ENCODE measurements at places on chromosomes 1 and 21. TPM values are rescaled to one million over a fixed set of nuclear protein-coding genes. Genes with fewer than 3 reads are reported as not detected.

- no peak for DNase-seq
Measured at GRCh38 chr1:92964998-92965397, 3.7 kb upstream of the DIPK1A start.

Gene LEMD1
- 6.1 TPM for total RNA-seq

DNA sequence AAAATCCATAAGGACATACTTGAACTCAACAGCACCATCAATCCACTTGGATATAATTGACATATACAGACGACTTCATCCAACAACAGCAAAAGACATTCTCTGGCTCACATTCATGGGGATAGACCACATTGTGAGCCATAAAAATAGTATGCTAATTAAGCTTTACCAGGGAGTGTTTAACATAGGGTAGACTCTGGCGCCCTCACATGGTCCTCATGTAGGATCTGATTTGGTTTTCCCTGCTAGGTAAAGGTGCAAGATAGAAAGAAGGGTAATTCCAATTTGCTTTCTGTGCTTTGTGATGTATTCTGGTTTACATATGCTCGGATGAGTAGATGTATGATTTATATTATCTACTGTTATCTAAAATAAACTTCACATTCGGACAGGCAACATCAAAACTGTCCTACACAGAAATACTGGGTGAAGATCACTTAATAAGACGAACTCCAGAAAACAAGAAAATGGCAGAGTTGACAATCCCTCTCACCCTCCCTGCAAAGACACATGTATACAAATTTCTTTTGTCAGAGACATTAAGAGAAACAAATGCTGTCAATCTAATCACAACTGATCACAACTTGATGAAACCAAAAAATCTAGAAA is 27.7 kb downstream of the CR1L start:
- DNase-seq = peak; percentile 7

Gene LRRN2
- 10.8 TPM for total RNA-seq

Gene FMO4
- total RNA-seq = 2.4 TPM

Gene NR5A2
- total RNA-seq = 1.2 TPM

DNA sequence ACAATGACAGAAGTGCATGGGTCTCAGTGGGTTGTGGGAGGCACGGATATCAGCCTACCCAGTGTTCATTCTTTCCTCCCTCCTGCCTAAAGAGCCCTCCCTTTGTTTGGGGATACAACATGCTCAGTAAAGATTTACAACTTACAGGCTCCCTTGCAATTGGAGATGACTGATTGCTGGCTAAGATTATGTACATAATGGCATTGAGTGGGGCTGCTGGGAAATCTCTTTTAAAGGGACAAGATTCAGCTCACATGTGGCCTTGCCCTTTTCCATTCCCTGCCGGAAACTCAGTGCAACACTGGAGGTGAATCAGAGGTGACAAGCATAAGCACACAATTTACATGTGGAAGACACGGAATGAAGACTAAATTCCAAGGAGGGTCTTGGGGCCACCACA is 83.7 kb upstream of the CHRM3 start:
- no peak for DNase-seq

Gene CDC42BPA
- 233 TPM for total RNA-seq

Gene CSMD2
- 37.5 TPM for total RNA-seq

DNA sequence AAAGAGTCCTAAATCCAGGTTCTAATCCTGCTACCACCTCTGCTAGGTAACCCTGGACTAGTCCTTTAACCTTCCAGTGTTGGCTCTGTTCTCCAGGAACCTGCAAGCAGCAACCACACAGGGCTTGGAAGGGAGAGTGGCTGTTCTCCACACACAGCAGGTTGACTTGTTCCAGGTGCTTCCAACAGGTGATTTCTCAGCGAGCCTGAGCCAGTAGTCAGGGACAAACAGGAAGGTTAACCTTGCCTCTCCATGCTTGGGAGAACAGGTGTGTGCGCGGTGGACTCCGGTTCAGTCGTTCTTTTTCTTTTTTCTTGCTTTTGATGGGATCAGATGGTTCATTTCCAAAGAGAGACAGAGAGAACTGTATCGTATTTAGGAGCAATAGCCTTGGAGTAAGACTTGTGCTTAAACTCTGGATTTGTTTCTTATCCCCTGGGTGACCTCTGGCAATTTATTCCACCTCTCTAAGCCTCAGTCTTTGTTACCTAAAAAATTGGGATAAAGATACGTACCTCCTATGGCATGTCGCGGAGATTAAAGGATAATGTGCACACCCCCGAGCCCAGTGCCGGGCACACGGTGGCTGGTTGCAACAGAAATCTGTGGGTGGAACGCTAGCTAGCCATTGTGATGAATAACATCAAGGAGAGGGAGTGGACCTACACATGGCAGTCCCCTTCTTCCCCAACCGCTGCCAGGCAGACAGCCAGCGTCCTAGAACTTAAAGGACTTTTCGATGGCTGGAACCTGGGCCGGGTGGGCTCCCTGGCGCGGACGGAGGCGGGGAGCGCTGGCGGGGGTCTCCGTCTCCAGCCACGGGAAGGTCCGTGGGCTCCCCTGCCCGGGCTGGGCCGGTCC is 583 bp upstream of the CACHD1 start:
- DNase-seq = no peak

DNA sequence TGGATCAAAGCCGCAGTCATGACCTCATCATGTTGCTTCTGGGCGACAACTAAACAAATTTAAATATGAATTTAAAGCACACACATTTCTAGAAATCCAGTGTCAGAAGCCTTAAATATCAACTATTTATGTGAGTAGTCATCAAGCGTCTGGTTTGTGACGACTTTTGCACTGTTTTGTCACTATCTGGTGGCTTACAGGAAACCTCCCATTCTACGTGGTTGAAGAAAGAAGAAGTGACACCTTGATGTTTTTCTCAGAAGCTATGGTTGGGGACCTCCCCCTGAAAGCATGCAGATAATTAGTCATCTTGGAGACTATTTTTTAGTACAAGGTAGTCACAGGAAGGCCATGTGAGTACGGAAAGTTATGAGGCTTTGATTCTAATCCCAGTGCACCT is 58.5 kb downstream of the TENT5C start:
- no peak for DNase-seq

GRCh38 chr1:87230501-87230900 is 98.2 kb upstream of the LMO4 start:
- no peak for DNase-seq

DNA sequence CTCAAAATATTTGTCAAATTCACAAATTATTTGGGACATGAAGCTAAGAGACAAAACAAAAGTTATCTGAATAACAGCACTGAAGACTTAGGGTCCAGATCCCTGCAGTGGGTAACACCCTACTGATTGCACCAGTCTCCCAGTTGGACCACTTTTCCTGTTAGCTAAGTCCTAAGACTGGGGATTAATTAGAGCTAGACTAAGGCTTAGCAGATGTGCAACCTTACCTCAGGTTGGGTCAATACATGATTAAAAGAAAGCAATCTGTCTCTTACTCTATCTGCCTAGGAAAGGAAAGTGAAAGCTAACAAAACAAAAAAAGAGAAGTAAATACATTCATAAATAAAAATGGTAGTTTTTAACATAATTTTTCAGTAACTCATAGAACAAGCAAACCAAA is 737.2 kb upstream of the CHRM3 start:
- no peak for DNase-seq

DNA sequence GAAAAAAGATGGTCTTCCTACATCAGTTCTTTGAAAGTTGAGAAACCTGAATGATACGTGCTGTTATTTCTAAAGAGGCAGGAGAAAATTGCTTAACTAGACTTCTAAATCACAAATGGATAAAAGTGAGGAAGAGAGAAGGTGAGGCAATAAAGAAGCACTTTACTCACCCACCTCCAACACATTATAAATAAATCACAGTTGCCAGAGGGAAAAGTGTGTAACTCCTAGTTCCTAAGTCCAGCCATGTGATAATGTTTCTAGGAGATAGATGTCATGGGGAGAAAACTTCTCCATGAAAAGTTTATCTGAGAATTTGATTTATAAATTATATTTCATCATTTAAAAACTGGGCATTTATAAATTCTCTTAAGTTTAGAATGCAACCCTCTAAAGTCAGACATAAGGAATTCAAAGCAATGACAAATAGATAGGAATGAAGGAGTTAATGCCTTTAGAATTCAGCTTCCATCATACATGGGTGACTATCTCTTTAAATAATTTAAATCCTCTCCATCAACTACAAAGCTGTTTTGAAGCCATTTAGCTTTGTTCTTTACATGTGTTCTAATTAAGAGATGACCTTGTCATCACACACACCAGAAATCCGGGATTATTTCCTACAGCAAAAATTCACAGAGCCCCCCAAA is 60.0 kb downstream of the NRIP1 start:
- no peak for DNase-seq

DNA sequence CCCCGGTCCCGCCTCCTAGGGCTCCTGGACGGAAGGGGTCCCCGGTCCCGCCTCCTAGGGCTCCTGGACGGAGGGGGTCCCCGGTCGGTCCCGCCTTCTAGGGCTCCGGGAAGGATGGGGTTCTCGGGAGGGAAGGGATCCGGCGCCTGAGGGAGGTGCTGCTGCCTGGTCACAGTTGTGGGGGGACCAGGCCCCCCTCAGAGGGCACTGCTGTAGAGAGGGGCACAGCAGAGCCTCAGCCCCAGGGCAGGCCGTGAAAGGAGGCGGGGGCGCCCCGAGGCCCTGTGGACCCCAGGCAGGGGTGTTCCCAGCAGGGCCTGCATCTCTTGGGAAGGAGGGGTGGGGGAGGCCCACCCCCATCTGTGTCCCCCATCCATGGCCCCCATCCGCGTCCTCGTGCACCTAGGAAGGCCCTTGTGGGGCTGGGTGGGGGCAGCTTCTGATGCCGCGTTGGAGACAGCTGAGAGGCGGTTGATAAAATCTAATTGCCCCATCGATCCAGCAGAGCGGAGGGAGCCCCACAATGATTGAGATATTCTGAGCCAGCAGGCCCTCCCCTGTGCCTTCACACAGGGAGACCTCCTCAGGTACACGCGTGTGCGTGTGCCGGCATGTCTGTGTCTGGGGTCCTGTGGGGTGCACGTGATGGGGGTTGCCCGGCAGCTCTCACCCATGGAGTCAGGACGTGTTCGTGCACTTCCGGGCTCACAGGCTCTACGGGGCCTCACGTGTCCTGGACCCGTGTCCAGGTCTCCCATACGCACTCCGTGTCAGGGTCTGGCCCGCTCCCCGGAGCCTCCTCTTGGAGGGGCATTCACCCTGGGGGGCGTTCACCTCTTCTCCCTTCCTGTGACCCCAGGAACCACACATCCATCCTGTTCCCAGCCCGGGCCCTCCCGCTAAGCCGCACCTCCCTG is 12.9 kb downstream of the SAMD11 start:
- no peak for DNase-seq

Gene C1orf94
- 0.45 TPM for total RNA-seq

Gene AMY1C
- total RNA-seq = not detected

DNA sequence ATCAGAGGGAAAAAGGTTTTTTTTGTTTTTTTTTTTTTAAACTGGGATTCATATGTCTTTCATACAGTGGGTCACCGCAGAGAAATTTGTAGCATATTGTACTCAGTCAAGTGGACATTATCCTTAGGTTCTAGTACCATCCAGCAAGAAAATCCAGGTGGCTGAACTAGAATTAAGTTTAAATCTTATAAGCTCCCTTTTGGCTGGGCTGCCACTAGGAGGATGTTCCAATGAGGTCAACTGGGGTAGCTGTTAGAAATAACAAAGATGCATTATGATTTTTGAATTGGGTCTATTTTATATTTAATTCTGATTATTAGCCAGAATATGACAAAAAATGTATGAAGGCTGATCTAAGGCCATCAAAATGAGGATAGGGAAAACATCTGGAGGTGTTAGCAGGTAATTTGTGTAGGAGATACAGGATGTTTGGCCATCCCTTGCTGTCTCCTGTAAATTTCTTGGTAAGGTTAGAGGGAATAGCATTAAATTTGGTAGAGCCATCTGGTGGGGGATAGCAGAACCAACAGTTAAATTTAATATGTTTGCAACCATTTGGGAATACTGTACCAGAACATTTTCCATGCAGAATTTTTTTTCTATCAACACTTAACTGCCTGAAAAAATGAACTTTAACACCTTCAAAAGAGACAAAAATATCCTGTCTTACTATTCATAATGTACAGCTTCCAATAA is 568.5 kb upstream of the B3GALT2 start:
- DNase-seq = no peak

DNA sequence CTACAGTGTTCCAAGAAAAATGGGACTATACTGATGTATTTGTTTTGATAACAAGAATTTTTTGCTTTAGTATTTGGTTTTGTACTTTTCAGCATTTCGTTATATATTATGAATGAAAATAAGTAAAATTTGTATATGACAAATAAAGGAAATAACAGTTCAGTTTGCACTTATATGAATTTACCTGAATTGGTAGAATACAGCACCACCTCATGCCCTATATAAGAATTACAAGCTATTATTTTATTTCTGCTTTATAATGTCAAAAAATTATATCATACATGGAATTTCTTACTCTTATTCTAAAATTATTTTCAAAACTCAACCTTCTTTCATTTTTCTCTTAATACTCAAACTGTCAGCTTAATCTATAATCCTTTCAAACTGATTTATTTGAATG is 14.6 kb downstream of the EFCAB7 start:
- no peak for DNase-seq

Gene AIRE
- 0.09 TPM for total RNA-seq

DNA sequence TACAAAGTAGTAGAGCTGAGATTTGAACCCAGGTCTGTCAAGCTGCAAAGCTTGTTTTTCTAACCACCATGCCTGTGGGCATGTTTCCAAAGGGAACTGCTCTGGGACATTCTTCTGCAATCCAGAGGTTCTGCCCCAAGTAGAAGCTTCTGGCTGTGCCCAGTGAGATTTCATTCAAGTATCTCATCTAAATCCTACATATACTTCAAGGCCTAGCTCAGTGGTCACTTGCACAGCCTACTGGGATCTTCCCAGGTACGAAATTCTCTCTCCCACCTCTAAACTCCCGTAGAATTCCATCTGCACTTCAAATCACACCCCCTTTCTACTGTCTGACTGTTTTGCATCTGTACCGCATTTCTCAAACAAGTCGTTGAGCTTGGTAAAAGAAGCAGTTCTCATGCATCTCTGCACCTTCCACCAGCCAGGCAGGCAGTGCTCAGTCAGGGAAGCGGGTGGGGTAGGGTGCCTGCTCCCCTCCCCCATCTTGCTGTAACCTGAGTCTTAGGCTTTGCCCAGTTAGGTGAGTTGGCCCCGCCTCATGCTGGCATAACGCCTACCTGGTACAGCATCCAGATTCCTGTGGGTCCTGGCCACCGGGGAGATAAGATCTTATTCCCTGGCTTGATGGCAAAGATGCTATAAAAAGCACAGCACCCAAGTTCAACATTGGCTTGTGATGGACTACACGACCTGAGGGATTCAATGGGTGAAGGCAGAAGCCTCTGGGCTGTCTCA is 13.5 kb downstream of the SLC9A1 start:
- DNase-seq = no peak

- no peak for DNase-seq
Measured at GRCh38 chr1:8076176-8076575, 50.1 kb upstream of the ERRFI1 start.

- peak; percentile 92 for DNase-seq
Measured at GRCh38 chr1:121519042-121519755, 334.4 kb downstream of the SRGAP2C start.

- peak; percentile 2 for DNase-seq
Measured at GRCh38 chr21:20882462-20883407, 115.5 kb upstream of the NCAM2 start.
